ENCODE measurements at places on chromosomes 4 and X.

GRCh38 chrX:11757397-11757718, 679 bp upstream of the MSL3 start:
- no peak for DNase-seq

DNA sequence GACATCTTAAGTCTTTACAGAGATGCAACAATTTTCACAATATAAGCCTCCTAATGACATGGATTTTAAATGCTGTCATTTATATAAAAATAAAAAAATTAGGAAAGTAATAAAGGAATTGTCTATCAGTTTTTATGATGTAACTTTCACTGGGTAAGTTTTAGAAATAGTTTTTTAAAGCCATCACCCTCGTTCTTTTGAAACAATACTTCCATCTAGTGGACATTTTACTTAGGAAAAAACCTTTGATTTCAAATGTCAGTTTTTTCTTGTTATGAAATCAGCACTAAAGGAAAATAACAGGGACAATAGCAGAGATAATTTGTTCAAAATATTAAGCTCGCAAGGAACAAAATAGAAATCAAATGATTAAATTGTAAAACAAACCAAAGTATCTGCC, 24.3 kb upstream of the NDNF start:
- no peak for DNase-seq

DNA sequence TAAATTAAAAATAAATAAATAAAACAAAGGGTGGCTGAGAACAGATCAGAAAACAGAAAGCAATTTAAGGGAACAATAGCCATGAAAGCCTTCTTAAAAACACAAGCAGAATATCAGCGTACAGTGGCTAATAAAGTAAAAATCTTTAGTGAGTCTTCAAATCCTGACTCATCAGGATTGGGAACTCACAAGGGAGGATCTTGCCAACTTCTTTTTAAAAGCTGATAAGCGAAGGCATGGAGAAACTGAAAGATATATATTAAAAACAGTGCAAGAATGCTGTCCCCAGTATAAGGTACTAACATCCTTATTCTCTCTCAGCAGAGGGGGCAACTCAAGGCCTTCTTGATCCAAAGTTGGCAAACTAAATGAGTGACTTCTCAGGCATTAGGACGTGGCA, 180.1 kb downstream of the DHX15 start:
- no peak for DNase-seq

DNA sequence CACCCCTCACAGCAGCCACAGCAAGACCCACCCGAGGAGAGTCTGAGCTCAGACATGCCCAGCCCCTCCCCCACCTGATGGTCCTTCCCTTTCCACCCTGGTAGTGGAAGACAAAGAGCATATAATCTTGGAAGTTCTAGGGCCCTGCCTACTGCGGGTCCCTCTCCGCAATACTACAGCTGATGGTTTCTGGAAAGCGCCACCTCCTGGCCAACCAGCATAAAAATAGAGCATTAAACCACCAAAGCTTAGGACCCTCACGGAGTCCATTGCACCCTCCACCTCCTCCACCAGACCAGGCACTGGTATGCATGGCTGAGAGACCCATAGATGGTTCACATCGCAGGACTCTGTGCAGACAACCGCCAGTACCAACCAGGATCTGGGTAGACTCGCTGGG, 78.2 kb downstream of the SH3BGRL start:
- no peak for DNase-seq

DNA sequence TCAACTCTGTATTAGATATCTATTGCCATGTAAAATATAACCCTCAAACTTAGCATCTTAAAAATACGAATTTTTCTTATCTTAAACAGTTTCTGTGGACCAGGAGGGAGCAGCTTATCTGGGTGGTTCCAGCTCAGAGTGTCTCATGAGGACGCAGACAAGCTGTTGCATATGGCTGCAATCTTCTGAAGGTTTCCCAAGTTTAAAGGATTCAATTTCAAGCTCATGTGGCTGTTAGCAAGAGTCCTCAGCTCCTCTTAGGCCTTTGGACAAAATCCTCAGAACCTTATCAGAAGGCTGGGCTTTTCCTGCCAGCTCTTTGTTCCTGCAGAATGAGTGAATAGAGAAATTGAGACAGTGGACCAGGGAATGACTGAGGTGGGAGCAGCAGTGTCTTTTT, 2.8 kb upstream of the CTSO start:
- no peak for DNase-seq

DNA sequence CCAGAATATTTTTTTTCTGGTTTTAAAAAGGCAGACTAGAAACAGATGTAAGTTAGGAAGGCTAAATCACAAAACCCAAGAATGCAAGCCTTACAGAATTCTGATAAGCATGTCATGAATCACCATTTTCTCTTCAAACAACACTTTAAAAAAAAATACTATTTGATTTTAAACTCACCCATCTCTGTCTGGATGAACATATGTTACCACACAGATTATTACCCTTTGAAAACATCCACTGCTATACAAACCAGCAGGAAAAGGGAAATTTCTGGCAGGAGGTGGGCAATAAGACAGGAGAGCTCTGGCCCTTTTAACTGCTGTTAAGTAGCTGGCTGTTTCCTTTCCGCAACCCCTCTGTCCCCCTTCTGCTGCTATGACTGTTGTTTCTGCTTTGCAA, 317.7 kb upstream of the NOCT start:
- DNase-seq = no peak

All from stimulated activated CD4-positive, alpha-beta T cell treated with anti-CD3 and anti-CD28 coated beads, Interleukin-15, amount 100 ng/mL, for 1 hour (primary cell).